Stimulated activated CD8-positive, alpha-beta memory T cell treated with anti-CD3 and anti-CD28 coated beads, Interleukin-4, amount 100 ng/mL, for 48 hours (primary cell): ENCODE measurements at places on chromosomes 1 and 21.

- no peak for DNase-seq
Measured at GRCh38 chr1:5989731-5990271, 2.4 kb downstream of the NPHP4 start.

DNA sequence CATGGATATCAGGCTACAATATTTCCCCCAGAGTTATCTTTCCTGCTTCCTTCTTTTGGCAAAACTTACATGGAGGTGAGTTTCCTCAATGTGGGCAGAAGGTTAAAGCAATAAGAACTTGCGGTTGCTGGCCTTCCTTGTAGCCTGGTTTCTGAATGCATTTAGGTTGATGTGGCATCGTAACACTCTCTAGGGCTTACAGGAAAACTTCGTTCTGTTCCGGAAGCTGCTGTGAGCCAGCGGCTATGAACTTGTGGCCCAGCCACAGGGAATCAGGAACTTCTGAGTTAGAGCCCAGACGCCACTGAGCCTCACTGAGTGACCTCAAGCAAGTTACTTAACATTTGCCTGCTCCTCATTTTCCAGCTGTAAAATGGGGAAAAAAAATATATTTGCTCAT is 623.4 kb upstream of the ADAMTS5 start:
- no peak for DNase-seq

DNA sequence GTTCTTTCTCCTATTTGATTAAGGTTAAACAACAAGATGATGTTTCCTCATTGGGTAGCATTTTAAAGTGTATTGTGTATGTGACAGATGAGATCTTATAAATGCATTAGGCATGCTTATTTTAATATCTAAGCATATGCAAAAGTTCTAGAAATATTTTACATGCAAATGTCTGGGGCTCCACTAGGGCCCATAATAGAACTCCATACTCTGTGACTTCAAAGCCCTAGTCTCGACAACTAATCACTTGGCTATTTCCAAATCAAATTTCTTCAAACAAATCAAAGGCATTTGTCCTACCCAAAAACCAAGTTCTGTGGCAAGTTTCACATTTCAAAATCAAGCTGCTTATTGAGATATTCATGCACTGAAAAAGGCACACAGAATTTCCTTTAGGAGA is 385.6 kb upstream of the ST6GALNAC5 start:
- DNase-seq: no peak

GRCh38 chr1:94310570-94311270 is 73.3 kb upstream of the ARHGAP29 start:
- DNase-seq: no peak

GRCh38 chr21:35159881-35160280 is 110.8 kb upstream of the RUNX1 start:
- no peak for DNase-seq
